ENCODE measurements at places on chromosomes 11 and 22. TPM values are rescaled to one million over a fixed set of nuclear protein-coding genes. Genes with fewer than 3 reads are reported as not detected.

- DNase-seq: no peak
- no peak within 1 kb of the TSS for H3K27ac ChIP-seq
- no peaks in the 10 kb centered on the region for H3K36me3 ChIP-seq
- H3K27me3 ChIP-seq: no peaks in the 10 kb centered on the region
- H3K4me1 ChIP-seq: no peaks in the 10 kb centered on the region
- no peak within 1 kb of the TSS for H3K4me3 ChIP-seq
Observed at GRCh38 chr11:44047931-44048431, at the start of gene ACCSL. Gene ACCSL, plus strand, starts transcription at chr11:44047981. Its CDS starts 56 bp downstream, at chr11:44048037.

- no peak for DNase-seq
- H3K4me3 ChIP-seq: no peak overlapping the region
- H3K36me3 ChIP-seq: no peaks in the 10 kb centered on the region
- no peak overlapping the region for H3K27ac ChIP-seq
Observed at GRCh38 chr11:59175091-59175501, 3.2 kb downstream of the DTX4 start.

GRCh38 chr22:23119494-23120414 lies 22.0 kb downstream of the RSPH14 start:
- H3K27ac ChIP-seq: no peak overlapping the region
- H3K27me3 ChIP-seq: no peaks in the 10 kb centered on the region
- DNase-seq: no peak
- no peak overlapping the region for H3K4me3 ChIP-seq
- no peaks in the 10 kb centered on the region for H3K4me1 ChIP-seq
- no peaks in the 10 kb centered on the region for H3K36me3 ChIP-seq

DNA sequence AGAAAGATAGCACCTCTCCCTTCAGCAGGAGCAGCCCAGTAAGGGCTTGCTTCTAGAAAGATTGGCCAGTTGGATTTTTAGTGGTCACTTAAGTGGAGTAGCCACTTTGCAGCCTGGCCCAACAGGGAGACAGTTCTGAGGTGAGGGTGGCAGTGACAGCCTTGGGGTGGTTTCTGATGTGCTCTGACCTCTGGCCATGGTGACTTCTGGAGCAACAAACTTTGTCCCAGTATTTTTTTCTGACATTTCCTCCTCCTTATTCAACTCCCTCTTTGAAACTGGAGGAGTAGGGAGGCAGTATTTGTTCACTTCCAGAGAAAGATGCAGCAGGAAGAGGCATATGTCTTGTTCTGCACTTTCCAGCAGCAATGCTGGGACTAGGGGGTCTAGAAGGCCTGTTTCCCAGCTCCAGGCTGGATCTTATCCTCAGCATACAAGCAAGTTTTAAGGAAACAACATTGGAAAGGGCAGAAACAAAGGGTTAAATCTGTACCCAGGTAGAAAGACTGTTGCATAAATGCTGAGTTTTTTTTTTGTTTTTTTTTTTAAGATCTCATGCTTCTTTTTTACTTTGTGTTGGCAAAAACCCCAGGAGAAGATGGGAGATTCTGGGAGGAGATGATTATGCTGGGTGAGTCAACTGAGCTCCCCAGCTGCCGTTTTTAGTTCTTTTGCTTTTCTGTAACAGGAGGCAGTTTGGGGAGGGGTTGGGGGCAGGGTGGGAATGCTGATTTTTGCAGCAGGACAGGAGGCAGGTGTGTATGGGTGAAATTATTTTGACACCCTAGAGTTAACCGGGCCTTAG lies 37.2 kb downstream of the RCOR2 start:
- peak overlapping the region; percentile 22 for H3K27ac ChIP-seq
- H3K4me3 ChIP-seq: no peak overlapping the region
- no peak for DNase-seq
- H3K36me3 ChIP-seq: no peaks in the 10 kb centered on the region

Gene PIH1D2
- total RNA-seq: 0.29 TPM

DNA sequence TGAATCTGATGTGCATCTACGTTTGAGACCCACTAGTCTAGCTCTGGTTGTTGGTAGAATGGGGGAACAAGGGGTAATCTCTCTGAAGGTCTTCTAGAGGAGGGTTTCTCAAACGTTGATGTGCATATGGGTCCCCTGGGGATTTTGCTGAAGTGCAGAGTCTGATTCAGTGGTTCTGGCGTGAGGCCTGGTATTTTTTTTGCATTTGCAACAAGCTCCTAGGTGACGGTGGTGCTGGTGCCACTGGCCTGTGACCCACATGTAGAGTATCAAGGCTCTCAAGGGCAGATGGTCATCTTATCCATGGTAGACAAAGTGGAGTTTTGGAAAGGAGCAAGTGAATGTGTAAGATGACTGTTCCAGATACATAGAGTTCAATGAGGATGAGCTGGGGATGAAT lies 97.1 kb downstream of the CEP164 start:
- no peaks in the 10 kb centered on the region for H3K4me1 ChIP-seq
- H3K36me3 ChIP-seq: no peaks in the 10 kb centered on the region
- no peak for DNase-seq

Gene RFPL3
- not detected for total RNA-seq

- H3K27me3 ChIP-seq: no peaks in the 10 kb centered on the region
- H3K27ac ChIP-seq: no peak overlapping the region
- no peaks in the 10 kb centered on the region for H3K36me3 ChIP-seq
- H3K4me3 ChIP-seq: no peak overlapping the region
- DNase-seq: no peak
Observed at GRCh38 chr22:39433476-39434242, 23.2 kb upstream of the MGAT3 start.

Gene ANKK1
- 0.41 TPM for total RNA-seq

DNA sequence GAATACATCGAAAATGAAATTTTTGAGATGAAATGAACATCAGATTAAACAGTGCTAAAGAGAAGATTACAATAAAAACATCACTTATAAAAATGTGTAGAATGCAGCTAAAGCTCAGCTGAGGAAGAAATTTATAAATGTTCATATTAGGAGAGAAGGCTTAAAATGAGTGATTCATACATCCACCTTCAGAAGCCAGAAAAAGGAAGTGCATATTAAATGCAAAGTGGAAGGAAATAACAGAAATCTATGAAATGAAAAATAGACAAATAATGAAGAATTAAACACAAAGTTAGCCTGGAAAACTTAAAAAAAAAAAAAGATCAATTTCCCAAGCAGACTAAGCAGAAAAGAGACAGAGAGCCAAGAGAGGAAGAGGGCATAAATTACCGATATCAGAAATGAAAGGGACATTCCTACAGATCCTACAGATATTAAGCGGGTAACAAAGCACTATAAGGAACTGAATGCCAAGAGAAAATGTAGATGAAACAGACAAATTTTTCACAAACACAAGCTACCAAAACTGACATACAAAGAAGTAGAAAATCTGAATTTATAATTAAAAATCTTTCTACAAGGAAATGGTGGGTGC lies 7.2 kb upstream of the MOB2 start:
- H3K27ac ChIP-seq: no peak overlapping the region
- H3K27me3 ChIP-seq: no peaks in the 10 kb centered on the region
- H3K4me1 ChIP-seq: no peaks in the 10 kb centered on the region

DNA sequence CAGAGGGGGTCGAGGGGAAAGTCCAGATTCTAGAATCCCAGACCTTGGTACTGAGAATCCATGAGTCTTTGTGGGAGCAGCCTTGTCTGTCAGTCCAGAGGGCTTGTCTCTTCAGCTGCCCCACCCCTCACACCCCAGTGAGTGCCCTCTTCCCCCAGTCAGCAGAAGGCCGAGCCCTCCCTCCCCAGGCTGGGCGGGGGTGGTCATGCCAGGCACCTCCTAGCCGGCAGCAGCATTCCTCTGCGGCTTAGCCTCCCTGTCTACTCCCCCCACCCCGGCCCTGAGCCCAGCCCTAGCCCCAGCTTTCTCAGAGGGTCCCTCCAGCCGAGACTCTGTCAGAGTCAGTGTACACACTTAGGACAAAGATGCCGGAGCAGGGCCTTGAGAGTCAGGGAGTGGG lies 4.6 kb downstream of the SOX10 start:
- H3K4me1 ChIP-seq: no peaks in the 10 kb centered on the region
- no peak for DNase-seq
- no peaks in the 10 kb centered on the region for H3K36me3 ChIP-seq
- no peaks in the 10 kb centered on the region for H3K27me3 ChIP-seq
- H3K27ac ChIP-seq: no peak overlapping the region

DNA sequence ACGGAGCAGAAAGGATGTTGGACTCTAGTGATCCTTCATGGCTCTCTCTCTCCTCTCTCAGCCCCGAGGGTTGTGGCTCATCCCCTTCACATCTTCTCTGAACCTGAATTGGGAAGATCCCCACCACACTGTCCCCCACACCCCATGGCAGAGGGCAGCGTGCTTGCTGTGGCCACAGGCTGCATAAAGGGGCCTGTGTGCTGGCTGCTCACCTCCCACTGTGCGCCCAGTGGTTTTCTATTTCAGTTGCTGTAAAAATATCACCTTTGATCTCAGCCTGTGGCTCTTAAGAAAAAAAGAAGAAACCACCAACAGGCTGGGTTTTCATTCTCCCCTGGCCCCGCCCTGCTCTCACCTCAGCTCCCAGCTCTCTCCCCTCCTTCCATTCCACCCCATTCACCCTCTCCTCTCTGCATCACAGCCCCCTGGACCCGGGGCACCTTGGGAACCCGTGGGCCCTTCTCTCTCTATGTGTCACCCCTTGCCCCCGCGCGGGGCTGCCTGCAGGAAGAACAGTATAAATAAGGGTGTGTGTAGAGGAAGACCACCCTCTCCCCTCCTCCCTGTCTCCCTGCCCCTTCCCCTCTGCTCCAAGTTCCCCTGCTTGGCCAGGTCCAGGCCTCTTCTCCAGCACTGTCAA lies 25.8 kb upstream of the WNT11 start:
- H3K36me3 ChIP-seq: no peaks in the 10 kb centered on the region
- no peak overlapping the region for H3K27ac ChIP-seq
- H3K27me3 ChIP-seq: no peaks in the 10 kb centered on the region
- no peak overlapping the region for H3K4me3 ChIP-seq
- peaks cover 6% of the 10 kb centered on the region for H3K4me1 ChIP-seq

Gene C11orf52
- total RNA-seq: not detected

- no peaks in the 10 kb centered on the region for H3K4me1 ChIP-seq
- H3K4me3 ChIP-seq: no peak overlapping the region
- no peaks in the 10 kb centered on the region for H3K36me3 ChIP-seq
Observed at GRCh38 chr11:80783561-80783960, 1342.7 kb upstream of the TENM4 start.

GRCh38 chr22:22767876-22768602 lies 119.6 kb upstream of the IGLL5 start:
- no peaks in the 10 kb centered on the region for H3K27me3 ChIP-seq
- no peak overlapping the region for H3K4me3 ChIP-seq
- no peaks in the 10 kb centered on the region for H3K4me1 ChIP-seq
- no peak overlapping the region for H3K27ac ChIP-seq

DNA sequence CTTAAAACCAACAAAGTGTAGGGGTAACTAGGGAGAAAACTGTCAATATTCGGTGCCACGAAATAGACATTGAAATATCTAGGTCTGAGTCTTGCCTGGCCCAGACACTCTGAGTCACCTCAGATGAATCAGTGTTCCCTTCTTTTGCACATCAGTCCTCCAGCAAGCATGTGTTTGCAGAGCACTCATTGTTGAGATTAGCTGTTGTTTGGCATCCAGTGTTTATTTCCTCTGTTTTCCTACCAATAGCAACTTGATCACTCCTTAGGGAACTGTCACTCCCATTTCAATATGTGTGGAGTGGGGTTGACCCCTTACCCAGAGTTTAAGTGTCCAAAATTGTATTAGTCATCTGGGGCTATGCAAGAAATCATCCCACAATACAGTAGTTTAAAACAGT lies 4.7 kb upstream of the ASCC2 start:
- H3K27me3 ChIP-seq: no peaks in the 10 kb centered on the region
- no peaks in the 10 kb centered on the region for H3K4me1 ChIP-seq

- no peaks in the 10 kb centered on the region for H3K27me3 ChIP-seq
- H3K4me3 ChIP-seq: no peak overlapping the region
- no peaks in the 10 kb centered on the region for H3K4me1 ChIP-seq
- peak; percentile 9 for DNase-seq
- no peak overlapping the region for H3K27ac ChIP-seq
Observed at GRCh38 chr22:47162865-47163264, 400.4 kb downstream of the TBC1D22A start.

DNA sequence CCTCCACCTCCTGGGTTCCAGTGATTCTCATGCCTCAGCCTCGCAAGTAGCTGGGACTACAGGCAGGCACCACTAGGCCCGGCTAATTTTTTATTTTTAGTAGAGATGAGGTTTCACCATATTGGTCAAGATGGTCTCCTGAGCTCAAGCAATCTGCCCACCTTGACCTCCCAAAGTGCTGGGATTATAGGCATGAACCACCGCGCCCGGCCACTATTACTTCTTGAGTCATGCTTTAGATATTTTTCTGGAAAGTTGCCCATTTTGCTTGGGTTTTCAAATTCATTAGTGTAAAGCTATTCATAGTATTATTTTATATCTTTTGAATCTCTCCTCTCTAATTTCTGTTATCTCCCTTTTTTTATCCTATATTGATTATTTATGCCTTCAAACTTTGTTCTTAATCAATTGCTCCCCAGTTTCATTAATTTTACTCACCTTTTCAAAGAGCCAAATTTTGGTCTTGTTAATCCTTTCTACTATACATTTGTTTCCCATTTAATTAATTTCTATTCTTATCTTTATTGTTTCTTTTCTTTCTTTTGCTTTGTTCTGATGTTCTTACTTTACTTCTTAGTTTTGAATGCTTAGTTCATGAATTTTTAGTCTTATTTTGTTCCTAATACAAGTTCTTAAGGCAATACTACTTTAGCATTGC lies 10.3 kb upstream of the RAC2 start:
- no peak overlapping the region for H3K4me3 ChIP-seq
- H3K27ac ChIP-seq: no peak overlapping the region
- DNase-seq: no peak
- H3K36me3 ChIP-seq: no peaks in the 10 kb centered on the region

GRCh38 chr22:20992056-20992442 lies 9.9 kb downstream of the THAP7 start:
- no peaks in the 10 kb centered on the region for H3K27me3 ChIP-seq
- H3K36me3 ChIP-seq: no peaks in the 10 kb centered on the region
- no peaks in the 10 kb centered on the region for H3K4me1 ChIP-seq
- no peak overlapping the region for H3K4me3 ChIP-seq

DNA sequence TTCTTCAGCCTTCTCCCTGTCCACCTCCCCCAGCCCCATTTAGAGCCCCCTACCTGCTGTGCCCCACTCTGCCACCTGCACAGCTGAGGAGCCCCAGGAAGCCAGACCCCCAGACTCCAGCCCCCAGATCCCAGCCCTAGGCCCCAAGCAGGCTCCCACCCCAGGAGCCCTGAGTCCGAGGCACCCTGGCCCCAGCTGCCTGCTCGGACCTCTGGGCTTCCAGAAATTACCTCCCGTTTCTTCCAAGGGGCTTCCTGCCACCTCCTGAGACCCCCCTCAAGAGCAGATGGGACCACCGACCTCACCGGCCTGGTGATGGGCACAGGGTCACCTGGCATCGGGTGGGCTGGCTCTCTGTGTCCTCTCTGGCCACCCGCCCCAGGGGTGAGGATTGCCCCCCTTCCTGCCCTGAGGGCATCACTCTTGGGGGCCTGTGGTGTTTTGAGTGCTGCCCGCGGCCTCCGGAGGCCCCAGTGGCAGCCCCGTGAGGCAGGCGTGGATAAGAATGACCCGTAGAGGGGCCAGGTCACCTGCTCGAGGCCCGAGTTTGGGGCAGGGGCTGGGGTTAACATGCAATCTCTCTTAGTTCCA lies 18.3 kb upstream of the TALDO1 start:
- no peak for DNase-seq
- H3K4me1 ChIP-seq: peaks cover 10% of the 10 kb centered on the region
- no peak overlapping the region for H3K27ac ChIP-seq
- no peaks in the 10 kb centered on the region for H3K36me3 ChIP-seq
- H3K27me3 ChIP-seq: no peaks in the 10 kb centered on the region

GRCh38 chr22:50064453-50064852 lies 6.4 kb upstream of the TTLL8 start:
- no peak overlapping the region for H3K4me3 ChIP-seq
- H3K4me1 ChIP-seq: no peaks in the 10 kb centered on the region
- no peaks in the 10 kb centered on the region for H3K36me3 ChIP-seq
- H3K27me3 ChIP-seq: no peaks in the 10 kb centered on the region
- DNase-seq: no peak
